ENCODE measurements at places on chromosomes 16 and 17.

DNA sequence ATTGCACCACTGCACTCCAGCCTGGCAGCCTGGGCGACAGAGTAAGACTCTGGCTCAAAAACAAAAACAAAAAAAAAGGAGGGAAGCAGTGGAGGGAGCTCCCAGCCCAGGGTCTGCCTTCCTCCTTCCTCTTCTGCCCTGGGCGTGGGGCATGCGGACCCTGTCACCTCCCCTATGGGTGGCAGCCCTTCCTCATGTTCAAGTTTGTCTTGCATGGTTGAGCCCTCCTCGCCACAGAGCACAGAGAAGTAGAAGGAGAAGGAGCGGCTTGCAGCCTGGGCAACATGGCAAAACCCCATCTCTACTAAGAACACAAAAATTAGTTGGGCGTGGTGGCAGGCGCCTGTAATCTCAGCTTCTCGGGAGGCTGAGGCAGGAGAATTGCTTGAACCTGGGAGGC, 21.4 kb upstream of the TIMP2 start:
- DNase-seq = no peak

GRCh38 chr16:71426880-71427615, 14.8 kb downstream of the TLE7 start:
- DNase-seq = no peak

DNA sequence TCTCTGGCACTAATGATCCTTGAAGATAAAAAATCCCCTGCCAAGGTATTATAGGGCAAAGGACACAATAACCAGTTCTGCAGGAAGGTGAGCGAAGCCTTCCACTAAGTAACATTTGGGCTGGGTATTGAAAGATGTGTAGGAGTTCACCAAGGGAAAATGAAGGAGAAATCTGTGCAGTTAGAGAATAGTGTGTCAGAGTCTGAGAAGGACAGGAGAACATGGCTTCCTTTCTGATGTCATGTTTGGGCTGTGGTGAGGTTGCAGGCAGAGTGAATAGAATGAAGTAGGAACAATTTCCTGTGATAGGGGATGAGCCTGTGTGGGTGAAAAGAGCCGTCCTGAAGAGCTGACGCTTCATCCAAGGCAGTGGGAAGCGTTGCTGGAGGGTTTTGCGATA, 24.1 kb upstream of the CIITA start:
- DNase-seq = no peak

DNA sequence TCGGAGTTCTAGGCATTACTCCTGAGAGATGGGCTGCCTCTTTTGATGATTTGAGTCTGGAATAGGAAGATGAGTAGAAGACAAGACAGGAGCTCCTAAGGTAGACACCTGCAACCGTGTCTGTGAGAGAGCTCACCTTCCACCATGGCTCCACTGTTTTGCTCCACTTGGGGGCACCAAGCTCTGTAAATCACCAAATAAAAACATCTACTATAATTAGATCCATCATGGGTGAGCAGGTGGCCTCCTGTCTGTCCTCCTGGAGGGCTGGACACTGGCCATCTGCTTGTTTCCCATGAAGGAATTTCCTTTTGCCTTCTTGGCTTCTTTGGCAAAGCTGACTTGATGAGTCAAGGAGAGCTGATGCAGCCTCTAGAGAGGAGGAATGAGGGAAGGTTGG, 179.0 kb downstream of the HAPSTR1 start:
- DNase-seq = no peak

DNA sequence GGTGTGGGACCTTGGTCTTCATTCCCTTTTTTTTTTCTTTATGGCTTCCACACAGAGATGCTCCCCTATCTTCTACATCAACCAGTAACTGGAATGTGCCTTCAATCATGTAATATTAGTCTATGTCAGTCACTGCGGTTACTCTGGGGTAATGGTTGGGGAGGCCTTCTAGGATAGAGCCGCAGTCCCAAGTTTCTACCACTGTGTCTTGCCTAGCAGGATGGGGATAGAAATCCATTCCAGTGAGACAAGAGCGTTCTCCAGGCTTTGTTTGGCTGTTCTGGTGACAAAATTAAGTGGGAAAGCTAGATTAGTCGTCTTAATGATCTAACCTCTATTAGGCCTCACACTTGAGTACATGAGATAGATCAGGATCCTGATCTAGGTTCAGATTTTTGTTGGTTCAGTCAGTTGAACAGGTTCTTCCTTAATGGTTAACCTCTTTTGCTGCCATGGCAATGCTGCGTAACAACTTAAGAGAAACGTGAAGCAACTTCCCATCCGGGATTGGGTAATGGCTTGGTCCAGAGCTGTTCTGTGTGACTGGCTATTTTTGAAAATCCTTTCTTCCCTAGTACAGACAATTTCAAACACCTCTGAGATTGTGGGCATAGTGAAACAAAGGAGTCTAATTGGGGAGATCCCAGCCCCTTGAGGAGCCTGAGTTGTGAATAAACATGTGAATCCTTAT, 8.7 kb downstream of the MSL1 start:
- DNase-seq = no peak

- DNase-seq = no peak
Observed at GRCh38 chr16:10326647-10327046, 59.2 kb upstream of the ATF7IP2 start.

GRCh38 chr17:72603420-72604242, 482.8 kb downstream of the SOX9 start:
- no peak for DNase-seq

DNA sequence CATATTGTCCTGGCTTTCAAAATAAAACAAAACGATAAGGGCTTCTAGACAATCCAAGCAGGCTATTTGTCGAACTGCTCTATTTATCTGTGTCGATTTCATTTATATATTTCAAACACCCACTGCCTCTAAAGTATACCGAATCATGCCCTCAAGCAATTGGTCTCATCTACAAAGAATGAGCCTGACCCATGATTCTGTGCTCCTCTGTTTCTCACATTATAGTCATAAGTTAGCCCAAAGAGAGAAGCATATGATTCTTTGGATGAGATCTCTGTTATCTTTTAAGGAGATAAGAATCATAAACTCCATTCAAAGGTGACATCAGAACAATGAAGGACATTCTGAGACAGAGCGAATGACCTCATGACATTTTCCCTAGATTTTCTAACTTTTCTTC, 191.1 kb downstream of the MAP2K6 start:
- DNase-seq = no peak

GRCh38 chr16:27764869-27765675, 215.1 kb downstream of the KATNIP start:
- DNase-seq = no peak

GRCh38 chr17:45833920-45834319, 10.8 kb upstream of the SPPL2C start:
- DNase-seq = no peak

DNA sequence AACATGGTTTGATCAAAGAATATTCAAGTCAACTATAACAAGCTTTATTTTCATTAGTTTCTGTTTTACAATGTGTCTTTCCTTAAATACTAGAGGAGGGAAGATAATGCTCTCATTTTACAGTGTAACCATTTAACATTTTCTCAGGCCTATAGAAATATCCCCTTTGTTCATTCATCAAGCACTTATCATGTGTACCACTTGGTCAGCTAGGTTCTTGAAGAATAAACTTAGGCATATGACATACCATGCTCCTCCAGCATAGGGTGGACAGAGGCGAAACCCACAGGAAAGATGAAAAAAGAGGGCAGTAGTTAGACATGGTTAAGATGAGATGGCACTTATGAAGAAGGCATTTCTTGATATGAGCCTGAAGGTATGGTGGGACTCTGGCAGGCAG, 34.0 kb upstream of the HLF start:
- no peak for DNase-seq

DNA sequence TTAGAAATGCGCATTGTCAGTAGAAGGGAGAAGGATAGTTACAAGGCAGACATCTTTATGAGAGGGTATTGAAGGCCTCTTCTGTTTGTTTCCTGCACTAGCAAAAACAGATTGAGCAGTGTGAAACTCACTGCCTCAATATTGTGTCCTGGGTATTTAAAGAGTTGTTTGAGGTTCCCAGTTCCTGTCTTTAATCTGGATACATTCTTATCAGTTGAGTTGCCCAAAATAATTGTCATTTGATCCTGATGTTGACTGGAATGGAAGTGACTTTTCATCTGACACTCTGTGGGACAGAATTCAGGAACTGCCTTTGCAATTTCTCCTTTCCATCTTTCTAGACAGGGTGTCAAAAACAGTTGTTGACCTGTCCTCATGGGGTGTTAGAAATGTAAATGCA, 1.7 kb downstream of the ATP6V0A1 start:
- DNase-seq = no peak

DNA sequence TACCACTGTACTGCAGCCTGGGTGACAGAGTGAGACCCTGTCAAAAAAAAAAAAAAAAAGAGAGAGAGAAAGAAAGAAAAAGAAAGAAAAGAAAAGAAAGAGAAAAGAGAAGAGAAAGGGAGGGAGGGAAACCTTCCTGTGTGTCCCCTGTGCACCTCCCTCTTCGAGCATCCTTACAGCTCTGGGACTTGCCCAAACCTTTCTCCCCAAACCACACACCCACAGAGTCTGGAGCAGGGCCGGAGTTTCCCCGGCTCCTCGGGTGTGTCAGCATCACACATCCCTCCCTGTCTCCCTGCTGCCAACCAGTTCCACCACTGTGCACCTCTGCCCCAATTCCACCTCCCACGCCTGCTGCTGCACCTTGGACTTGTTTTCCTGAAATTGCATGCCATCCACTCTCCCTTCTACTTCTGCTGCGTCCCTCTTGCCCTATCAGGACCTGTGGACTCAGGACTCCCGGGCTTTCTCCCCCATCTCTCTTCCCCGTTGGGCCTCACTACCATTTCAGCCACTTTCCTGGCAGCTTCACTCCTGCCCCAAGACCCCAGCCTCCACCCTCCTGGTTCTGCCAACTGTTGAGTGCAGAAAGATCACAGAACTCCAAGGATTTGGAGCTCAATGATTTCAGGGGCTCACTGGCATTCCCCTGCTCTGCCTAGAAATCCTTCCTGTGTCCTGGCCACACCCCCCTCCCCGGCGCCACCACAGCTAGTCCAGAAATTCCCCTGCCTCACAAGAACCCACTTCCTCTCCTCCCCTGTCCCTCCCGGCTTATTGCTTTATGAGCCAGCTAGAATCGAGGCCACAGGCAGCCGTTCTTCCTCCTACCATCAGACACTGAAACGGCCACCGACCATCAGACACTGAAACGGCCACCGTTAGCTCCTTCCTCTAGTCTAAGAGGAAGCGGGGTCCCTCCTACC, 3.7 kb upstream of the CDK3 start:
- DNase-seq = no peak

GRCh38 chr16:8642146-8642545, 20.6 kb downstream of the METTL22 start:
- DNase-seq = no peak

DNA sequence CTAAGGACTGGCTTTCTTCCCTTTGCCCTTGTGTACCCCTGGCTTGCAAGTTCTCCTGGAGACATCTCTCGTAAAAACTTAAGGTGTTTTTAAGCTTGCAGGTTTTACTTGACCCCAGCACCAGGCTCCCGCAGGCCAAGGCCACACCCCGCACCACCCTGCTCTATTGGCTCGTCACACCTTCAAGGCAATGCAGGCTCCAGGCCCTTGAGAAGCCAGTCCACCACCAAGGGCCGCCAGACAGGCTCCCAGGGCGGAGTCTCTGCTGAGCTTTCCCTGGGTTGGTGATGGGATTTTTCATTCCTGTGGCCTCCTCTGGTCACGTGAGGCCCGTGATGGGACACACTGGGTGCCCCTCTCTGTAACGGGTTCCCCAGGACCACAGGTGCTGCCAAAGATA, 9.9 kb downstream of the CSNK1D start:
- DNase-seq = no peak

- DNase-seq = peak; percentile 85
Observed at GRCh38 chr16:68644715-68645493, at the start of gene CDH3. TSS of gene CDH3 (plus strand) at chr16:68645310. CDS start at chr16:68645380, 70 bp downstream.

GRCh38 chr17:978103-979093, 1.2 kb downstream of the NXN start:
- DNase-seq = peak; percentile 77

DNA sequence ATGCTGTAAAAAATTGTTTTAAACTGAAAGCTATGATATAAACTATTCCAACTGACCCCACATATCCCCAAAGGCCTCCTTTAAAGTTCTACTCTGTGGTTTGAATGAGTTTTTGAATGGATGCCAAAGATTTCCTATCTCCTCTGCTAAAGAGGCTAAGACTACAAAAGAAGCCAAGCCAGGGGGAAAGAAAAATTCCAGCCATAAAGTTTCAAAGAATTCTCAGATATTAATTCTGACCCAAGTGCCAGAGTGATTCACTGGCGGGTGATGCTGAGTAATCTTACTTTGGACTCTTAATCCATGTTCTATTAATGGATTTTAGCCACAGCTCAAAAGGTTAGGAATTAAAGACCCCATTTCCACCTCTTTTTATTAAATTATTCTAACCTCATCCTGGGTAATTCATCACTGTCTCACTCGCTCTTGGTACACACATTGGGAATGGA, 60.7 kb downstream of the HS3ST3A1 start:
- DNase-seq = peak; percentile 50

DNA sequence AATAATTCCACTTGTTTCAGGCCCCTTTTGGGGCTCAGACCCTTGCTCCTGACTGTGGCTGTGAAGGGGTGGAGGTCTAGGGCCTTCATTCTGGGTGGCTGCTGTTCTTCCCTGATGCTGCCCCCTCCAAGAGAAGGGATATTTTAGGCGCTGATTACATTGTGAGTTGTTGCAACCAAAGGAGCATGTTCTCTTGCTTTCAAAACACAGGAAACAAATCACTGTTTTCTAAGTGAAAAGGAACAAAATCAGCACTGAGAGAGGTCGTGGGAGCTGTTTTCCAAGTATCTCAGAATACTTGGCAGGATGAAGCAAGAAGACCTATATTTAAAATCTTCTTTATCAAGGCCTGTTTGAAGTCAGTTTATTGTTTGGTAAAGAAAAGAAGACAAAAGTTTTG, 25.3 kb upstream of the SEC14L1 start:
- no peak for DNase-seq

- no peak for DNase-seq
Observed at GRCh38 chr16:68762996-68763756, 26.1 kb downstream of the CDH1 start.

GRCh38 chr16:1991948-1992703, 2.4 kb downstream of the SYNGR3 start:
- peak; percentile 95 for DNase-seq

DNA sequence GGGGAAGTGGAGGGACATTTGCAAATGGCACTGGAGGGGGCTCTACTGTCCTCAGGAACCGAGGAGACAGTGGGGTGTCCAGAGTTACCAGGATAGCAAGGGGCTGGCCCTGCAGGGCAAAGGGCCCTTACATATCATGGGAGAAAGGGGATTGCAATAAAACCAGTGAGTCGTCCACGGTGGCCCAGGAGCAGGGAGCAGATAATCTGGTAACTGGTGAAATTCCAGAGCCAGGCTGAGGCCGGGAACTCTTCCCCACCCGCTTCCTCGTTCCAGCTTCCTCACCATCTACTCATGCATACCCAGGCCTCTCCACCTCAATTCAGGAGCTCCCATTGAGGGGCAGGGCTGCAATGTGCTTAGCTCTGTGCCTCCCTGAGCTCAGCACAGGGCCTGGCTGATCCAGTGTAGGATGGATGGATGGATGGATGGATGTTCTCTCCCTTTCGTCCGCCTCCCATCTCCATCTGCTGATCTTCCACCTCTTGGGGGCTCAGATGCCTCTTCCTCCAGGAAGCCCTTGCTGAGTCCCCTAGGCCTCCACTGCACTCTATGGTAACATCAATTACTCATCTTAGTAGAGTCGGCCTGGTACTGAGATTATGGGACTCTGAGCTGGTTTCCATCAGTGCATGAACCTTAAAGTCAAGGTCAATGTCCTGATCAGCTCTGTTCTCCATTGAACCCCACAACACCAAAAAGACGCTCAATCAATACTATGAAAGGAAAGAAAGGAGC, 41.2 kb upstream of the NDRG4 start:
- DNase-seq = no peak

- no peak for DNase-seq
Observed at GRCh38 chr17:64448665-64449512, at the start of gene MILR1. TSS of gene MILR1 (plus strand) at chr17:64449115. CDS start at chr17:64449169, 54 bp downstream.

GRCh38 chr17:4948931-4949320, 596 bp upstream of the PFN1 start:
- peak; percentile 92 for DNase-seq
